ENCODE measurements at places on chromosomes 2 and 18. TPM values are rescaled to one million over a fixed set of nuclear protein-coding genes. Genes with fewer than 3 reads are reported as not detected.

GRCh38 chr2:236449167-236449761, 120.4 kb upstream of the ACKR3 start:
- DNase-seq: peak; percentile 62

- DNase-seq: peak; percentile 14
Observed at GRCh38 chr18:76565238-76566173, 70.5 kb upstream of the ZNF516 start.

DNA sequence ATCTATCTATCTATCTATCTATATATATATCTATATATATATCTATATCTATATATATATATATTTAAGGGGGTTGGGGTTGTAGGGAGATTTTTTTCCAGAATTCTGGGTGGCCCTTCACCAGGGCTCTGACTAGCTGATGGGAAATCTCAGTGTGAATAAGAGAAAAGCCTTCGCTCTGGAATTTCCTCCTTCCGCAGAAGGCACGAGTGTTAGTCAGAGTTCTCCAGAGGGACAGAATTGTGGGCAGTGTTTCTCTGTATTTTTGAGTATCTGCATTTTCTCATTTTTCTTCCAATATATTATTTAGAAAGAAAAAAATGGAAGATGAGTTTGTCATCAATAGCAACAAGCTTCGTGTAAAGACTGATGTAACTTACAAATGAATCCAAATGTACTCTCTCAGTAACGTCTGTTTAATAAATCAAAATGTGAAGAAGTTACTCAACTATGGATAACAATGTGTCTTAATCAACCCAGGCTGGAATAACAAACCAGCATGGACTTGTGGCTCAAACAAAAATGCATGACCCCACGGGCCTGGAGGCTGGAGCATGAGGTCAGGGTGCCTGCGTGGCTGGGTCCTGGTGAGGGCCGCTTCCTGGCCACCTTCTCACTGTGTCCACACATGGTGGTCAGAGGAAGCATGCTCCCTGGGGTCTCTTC, 10.6 kb upstream of the SNTG2 start:
- no peak for DNase-seq

GRCh38 chr2:101368376-101368775, 18.9 kb downstream of the CREG2 start:
- DNase-seq: no peak

DNA sequence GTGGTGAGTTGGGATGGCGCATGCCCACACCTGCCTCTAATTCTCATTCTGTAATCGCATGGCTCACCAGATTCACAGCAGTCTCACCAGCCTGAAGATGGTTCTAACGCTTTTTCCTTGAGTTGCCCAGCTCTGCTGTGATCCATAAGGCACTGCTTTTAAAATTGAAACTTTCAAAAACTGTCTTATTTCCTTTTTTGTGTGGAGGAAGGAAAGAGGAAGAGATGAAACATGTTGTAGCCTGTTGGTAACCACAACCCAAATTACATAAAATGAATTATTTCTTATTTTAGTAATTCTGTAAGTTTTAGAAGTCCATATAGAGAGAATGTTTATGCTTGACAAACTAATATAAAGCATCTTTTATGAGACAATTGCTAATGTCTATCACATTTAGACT, 165.4 kb downstream of the RBM43 start:
- no peak for DNase-seq

DNA sequence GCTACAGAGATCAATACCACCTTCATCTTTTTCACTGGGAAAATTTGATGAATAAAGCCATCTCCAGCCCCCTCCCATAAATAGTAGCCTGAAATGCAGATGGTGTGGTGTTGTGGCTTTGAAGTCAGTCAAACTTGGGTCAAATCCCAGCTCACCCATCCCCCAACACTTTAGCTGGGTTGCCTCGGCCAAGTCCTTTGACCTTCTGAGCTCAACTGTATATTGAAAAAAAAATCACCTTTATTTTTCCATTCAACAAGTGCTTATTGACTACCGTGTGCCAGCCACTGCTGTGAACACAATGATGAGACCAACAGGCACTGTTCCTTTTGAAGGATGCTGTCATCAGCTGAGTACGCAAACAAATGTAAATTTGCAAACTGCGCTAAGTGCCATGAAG, 35.1 kb upstream of the NTSR2 start:
- no peak for DNase-seq

- no peak for DNase-seq
Observed at GRCh38 chr2:170928036-170928823, 823 bp upstream of the GORASP2 start.

- no peak for DNase-seq
Observed at GRCh38 chr2:48567671-48568070, 37.7 kb downstream of the STON1 start.

DNA sequence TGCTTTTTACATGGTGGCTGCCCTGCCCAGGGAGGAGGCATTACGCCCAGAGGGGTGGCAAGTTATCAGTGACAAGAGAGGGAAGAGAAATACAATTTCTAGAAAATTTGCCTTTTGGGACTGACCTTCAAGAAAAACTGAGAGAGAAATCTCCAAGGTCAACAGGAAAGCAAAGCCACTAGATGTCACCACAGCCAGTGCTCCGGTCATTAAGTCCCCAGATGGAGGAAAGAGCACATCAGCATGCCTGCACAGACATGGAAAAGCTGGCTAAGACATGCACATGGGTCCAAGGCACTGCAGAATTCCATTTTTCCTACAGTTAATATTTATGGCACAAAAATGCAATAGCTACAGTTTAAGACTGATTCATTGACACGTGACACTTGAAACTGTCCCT, 21.0 kb downstream of the FHL2 start:
- no peak for DNase-seq

DNA sequence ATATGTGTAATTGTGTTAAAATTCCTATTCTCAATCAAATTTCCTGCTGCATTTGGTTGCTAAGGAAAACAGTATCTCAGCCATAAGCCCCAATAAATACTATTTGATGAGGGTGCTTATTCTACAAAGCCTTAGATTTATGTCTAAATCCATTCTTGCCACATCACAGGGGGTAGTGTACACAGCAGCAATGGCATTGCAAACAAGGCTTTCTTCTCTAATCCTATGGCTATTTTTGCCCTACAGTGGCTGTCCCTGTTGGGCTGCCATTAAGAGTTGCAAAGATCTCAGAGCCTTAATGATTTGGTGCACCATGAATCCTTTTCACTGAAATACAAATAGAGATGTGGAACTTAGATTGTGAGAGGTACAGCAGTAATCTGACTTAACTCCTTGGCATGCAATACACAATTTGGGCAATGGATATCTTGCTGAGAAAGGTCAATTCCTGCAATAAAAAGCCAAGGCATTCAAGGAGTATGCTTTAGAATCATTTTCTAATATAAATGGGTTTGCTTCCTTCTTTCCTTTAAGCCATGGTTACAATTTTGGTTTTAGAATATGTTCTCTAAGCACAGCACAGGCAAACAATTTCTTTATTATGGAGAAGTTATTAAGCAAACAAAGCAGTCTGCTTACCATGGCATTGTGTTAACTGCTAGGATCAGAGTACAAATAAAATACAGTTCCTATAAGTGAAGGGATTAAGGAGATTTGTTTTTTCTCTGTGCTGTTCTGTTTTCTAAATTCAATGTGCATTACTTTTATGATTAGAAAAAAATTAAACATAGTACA, 69.8 kb upstream of the CD302 start:
- DNase-seq: no peak

DNA sequence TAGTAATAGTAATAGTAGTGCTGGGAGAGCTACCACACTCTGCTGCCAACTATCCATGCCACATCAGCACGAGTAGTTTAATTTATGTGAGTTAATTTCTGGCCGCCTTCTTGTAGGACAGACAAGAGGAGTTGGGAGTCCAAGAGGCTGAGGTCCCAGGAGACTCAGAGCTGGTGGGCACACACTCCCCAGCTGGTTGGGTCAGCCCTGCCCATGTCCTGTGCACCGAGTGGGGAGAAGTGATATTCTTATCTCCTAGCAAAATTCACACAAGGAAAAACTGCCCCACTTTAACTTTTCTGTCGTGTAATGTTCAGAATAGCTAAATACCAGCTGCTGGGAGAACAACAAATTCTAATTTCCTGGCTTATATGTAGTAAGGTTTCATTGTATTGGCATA, 15.2 kb upstream of the MAP4K4 start:
- DNase-seq: no peak

DNA sequence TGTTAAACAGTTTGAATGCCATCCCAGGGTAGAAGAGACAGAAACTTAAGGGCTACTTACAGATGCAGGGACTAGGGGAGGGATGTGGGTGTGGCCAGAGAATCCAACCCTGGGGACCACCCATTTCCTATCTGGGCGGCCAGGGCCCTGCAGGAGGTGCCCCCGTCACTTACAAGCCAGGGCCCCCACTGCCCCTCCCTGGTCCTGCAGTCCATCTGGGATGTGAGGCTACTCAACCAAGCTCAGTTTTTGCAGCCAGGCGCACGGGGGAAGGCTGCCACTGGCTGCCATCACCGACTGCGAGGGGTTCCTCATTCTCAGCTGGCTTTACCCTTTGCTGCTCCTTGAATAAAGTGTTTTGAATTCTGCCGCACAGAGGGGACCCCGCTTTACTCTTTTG, 42.1 kb downstream of the RRM2 start:
- no peak for DNase-seq

DNA sequence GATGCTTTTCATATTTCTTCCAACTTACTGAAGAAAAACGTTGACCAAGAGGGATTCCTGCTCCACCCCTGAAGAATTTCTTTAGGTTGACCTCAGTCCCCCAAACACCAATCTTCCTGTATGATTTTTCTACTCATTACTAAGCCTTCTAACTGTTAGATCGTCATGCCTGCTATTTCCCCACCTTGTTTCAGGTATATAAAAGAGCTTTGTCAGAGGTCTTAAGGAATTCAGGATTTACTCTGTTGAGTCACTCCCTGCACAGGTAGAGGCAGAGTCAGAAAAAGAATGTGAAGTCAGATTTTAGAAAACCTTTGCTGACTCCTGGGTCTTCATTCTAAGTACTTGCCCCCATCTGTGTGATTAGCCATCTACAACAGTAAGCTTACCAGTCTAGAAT, 83.8 kb upstream of the NOSTRIN start:
- DNase-seq: no peak

CYS1 gene
- total RNA-seq: 11.2 TPM

TUBA3D gene
- not detected for total RNA-seq

MC4R gene
- not detected for total RNA-seq

RAB17 gene
- not detected for total RNA-seq

FBXO36 gene
- total RNA-seq: 5.0 TPM

ATP8B1 gene
- total RNA-seq: not detected

RTP5 gene
- total RNA-seq: not detected

Data from G401 (cell line).